ENCODE measurements at places on chromosomes 6 and 20.

DNA sequence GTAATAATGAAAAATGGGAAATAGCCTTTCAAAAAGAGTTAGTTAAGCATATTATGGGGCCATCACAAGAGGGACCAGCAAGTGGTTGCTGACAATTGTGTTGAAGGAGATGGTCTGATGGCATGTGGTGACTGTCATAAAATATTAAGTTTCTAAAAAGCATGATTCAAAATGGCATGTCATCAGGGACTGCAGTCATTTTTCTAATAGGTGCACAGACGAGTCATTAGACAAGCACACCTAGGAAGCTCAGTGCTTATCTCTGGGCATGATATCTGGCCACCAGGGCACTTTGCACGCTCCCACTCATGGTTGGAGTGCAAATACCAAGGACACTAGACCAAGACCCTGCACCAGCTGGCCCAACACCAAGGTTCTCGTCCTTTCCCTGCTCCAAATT, 226.5 kb downstream of the ANKRD60 start:
- DNase-seq, result no peak

- no peak for DNase-seq
Measured at GRCh38 chr20:9491324-9491723, 23.1 kb upstream of the LAMP5 start.

DNA sequence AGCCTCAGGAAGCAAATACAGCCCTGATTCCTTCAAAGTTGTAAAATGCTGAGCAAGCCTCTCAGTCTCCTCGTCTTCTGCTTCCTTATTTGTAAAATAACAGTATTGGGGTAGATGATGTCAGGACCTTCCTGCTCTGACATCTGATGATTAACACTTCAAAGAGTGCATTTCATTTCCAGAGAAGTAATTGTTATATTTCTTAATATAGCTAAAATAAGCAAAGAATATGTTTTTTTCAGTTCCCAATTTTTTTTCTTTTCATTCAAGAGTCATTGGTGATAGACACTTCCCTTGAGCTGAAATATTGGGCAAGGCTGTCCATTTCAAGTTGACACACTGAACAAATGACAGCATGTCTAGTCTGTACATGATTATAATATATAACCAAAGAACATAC, 53.4 kb downstream of the SLX4IP start:
- no peak for DNase-seq

DNA sequence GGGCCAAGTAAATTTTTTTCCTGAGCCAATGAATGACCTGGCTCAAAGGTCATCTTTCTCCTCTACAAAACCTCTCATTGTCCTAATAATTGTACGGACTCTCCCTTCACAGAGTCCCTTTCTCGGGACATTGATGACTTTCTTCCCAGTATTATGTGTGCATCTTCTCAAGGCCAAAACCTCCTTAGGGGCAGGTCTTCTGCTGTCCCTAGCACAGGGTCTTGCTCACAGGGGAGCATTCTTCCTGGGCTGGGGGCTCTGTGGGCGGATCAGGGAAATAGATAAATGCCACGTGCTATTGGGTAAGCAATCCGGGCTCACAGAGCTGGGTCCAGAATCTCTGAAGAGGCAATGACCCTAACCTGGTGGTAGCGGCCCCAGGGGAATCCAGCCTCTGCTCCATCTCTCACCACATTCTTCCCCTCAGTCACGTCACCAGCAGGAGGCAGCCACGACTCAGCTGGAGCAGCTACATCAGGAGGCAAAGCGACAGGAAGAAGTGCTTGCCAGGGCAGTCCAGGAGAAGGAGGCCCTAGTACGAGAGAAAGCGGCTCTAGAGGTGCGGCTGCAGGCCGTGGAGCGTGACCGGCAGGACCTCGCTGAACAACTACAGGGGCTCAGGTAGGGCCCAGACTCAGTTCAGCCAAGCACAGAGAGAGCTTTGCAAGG, 23.5 kb downstream of the CEP250 start:
- no peak for DNase-seq

GRCh38 chr20:9129756-9130155, 60.9 kb downstream of the PLCB4 start:
- DNase-seq, result no peak

DNA sequence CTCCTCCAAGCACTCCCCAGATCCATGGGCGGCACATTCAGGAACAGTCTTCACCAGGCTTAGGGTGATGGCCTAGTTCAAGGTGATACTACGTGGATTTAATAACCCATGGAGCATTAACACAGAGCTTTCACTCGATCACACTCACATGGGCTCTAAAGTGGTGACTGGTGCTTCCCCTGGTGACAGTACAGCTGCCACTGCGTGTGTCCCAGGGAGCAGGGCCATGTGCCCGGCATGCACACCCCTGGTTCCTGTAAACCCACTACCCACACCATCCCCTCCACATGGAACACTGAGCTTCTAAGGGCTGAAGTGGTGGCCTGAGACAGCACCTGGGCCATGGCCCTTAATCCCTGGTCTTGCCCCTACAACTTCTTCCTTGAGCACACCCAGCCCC, 27.8 kb upstream of the APMAP start:
- DNase-seq, result no peak

- DNase-seq, result no peak
Measured at GRCh38 chr20:21101932-21102575, 4.1 kb downstream of the LINC00237 start.

- no peak for DNase-seq
Measured at GRCh38 chr20:60224914-60225313, 266.7 kb downstream of the CDH26 start.

DNA sequence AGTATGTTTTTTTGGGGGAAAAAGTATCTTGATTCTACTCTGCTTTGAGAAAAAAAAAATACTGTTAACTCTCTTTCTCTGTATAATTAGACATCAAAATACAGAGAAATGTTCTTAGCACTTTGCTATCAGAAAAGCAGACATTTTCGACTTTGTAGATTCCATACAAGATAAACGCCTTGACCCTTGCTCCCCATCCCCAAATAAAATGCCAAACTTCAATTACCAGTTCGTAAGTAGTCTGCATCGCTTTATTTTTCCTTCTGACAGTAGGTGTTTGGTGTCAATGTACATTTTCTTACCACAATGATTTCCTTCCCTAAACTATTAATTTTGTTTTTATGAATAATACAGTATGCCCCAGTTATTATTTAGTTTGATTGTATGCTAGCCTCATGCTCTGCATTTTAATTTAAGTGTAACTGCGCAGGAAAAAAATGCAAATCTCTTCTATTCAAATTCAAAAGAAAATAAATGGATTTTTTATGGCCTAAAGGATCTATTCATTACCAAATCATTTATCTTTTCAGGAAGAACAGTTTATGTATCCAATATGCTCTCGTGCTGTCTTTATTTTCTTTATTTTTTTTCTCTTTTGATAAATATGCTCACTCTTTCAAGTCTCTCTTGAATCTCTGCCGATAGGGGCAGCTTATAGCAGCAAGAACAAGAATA, 84.8 kb upstream of the ZNF217 start:
- no peak for DNase-seq

- DNase-seq, result no peak
Measured at GRCh38 chr6:3328796-3329195, 70.0 kb downstream of the PSMG4 start.

GRCh38 chr6:134247231-134247833, 70.6 kb downstream of the SGK1 start:
- DNase-seq, result no peak

- DNase-seq, result no peak
Measured at GRCh38 chr6:65189236-65189881, 517.7 kb downstream of the EYS start.

DNA sequence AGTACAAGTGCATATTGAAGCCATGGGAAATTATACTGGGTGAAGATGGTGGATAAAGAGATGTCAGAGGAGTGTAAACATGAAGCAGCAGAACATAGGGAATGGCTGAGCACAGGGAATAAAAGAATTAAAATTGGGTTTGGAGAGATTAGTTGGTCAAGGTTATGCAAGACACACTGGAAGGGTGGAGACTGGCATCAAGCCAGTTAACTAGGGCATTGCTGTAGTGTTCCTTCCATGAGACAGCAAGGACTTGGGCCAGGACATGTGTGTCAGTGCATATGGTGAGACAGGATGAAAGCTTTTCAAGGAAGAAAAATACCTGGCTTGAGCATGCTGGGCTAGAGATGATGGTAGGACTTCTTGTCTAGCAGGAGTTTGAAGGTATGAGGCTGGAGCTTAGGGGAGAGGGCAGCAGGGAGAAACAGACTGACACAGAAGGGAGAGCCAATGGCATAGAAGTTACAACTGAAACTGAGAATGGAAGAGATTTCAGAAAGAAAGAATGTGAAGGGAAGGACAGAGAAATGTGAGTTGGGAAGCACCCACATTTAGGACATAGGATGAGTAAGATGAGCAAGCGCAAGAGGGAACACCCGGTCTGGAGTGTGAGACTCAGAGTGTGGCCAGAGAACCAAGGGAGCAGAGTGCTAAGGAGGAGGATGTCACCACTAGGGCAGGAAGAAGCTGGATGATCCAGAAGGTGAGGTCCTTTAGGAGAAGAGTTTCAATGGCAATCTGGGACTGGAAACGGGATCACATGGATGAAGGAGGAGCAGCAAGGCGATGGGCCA, 14.5 kb upstream of the TMEM170B start:
- no peak for DNase-seq

Data from right renal cortex interstitium (tissue), 3 donors.